ENCODE measurements at places on chromosomes 16 and 17.

DNA sequence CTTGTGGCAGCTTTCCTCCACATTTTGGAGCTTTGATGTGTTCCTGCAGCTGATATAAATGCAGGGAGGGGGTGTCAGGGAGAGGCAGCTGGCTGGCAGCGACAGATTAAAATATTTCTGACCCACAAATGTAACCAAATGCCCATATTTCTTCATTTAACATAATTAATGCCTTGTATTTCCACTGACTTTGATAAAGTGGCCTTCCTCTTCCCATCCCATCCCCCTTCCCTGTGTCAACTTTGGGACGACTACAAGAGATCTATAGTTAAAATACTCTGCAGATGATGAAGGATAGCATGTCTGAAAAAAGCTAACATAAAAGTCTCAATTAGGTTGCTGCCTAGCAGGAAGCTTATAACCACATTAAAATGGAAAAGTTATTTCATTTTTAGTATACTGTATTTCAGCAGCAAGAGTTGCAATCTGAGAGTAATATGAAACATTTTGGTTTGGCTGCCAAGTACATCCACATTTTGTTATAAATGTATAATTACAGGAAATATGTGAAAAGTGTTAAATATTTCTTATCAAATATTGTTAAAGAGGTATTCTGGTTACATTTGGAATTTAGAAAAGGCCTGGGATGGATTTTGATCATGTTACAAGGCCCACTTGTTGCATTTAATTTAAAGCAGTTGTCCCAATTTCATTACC lies 238.7 kb upstream of the TBX2 start:
- DNase-seq, result no peak

- no peak for DNase-seq
Measured at GRCh38 chr16:88930716-88931115, 46.3 kb downstream of the CBFA2T3 start.

GRCh38 chr17:54901230-54901822 lies 674 bp downstream of the TOM1L1 start:
- DNase-seq, result peak; percentile 15

DNA sequence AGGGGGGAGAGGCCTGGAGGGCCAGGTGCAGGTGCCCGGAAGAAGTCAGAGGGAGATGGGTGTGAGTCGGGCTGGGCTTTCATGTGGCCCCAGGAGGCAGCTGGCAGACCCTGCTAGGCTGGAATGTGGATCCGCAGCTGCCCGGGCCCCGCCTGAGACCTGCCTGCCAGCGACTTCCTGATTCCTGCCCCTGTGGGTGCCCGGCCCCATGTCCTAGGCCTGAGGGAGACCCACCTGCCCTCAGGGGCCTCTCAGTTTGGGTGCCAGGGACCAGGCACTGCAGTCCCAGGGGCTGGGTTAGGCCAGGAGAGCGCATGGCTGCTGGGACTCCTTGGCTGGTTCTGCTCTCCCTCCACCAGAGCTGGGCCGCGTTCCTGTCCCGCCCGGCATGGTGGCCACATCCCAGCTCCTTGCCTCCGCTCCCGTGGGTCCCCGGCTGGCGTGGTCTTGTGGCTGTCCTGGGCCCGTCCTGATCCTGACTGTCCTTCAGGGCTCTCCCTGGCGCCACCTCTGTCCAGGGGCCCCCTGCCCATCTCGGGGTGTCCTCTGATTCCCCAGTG lies 22.1 kb upstream of the SPNS2 start:
- no peak for DNase-seq

DNA sequence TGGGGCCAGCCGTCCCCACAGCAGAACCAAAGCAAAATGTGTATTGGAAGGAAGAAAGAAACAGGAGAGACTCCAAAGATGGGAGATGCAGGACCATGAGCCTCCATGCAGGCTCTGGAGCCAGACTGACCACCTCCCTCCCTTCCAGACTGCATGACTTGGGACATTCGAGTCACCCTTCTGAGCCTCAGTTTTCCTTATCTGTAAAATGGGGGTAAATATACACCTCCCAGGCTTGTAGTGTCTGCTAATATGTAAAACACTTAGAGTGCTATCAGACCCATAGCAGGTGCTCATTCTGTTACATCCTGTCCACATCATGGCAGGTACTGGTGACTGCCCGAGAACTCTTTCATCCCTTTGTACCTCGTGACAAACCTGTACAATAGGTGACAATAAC lies 370.8 kb downstream of the SNX29 start:
- no peak for DNase-seq

DNA sequence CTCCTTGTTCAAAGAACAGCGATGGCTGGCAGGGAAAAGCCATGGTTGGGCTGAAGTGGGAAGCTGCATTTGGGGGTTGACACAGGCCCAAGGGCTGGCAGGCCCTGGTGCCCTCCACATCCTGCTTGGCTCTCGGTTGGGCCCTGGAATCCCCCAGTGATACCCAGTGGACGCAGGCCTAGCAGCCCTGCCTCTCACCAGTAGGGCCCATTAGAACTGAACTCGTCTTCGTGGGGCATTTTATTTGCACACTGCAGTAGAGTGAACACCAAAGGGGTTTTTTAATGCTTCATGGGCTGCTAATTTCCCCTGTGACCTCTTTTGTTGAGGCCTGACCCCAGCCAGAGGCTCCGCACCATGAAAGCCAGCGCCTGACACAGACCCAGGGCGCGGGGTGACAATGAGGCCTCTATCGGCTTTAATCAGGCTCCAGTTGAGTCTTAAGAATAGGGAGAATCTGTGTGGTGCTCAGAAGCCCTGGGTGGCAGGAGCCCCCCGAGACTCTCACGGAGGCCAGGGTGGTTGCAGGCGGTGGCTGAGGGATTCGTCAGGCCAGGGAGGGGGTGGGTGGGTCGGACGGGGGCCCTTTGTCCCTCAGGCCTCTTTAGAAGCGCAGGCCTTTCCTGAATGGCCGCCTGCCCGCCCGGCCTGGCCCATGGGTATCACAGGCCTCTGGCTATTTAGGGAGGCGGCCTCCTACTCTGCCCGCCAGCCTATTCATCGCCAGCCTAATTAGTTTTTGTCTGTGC lies 199.3 kb downstream of the NTN1 start:
- DNase-seq, result no peak
